ENCODE measurements at places on chromosomes 12 and 14. TPM values are rescaled to one million over a fixed set of nuclear protein-coding genes. Genes with fewer than 3 reads are reported as not detected.

Gene SPIC
- 0.17 TPM for polyA plus RNA-seq

Gene SLCO1B3
- polyA plus RNA-seq = not detected

Gene ACADS
- polyA plus RNA-seq = 1.0 TPM

Gene RHEBL1
- polyA plus RNA-seq = 1.00 TPM

Gene TSPAN8
- 14.6 TPM for polyA plus RNA-seq

Gene KERA
- 0.10 TPM for polyA plus RNA-seq

Gene MANSC4
- 0.25 TPM for polyA plus RNA-seq

Gene SERPINA12
- not detected for polyA plus RNA-seq

Gene PRICKLE1
- 12.5 TPM for polyA plus RNA-seq

Gene WNT5B
- 6.9 TPM for polyA plus RNA-seq

Gene CLEC14A
- 34.9 TPM for polyA plus RNA-seq

Gene NPFF
- not detected for polyA plus RNA-seq
